ENCODE measurements at places on chromosomes 13 and 19.

DNA sequence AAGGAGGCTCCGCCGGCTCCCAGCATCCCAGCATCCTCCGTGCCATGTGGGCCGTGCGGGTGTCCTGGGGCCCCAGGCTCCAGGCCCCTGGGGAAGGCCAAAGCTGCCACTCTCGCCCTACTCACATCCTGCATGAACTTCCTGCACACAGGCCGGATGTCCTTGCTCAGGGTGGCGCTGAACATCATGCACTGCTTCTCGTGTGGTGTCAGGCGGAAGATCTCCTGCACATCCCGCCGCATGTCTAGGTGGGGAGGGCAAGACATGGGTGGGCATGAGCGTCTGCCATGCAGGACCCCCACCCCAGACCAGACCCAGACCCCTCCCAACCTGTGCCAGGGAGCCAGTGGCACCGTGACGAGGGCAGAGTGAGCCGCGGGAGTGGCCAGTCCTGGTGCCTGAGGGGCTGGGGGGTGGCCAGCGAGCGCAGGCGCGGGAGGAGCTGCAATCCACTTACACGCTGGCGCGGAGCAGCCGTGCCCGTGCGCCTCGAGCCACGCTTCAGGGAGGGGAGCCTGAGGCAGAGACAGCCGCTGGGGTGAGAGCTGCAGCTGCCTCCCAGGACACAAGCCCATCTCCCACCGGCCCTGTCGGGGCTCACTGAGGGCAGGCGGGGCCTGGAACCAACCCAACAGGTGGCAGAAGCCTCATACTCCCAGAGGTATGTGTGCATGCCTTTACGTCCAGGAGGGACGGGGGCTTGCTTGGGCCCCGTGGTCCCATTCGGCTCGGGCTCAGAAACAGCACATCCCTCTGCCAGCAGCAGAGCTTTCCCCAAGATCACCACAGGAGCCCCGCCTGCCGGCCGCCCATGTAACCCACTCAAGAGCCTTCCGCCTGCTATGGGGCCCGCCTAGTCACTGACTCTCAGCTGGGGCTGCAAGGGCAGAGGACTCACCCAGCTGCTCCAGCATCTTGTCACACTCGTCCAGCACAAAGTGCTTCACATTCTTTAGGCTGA, 8.8 kb downstream of the DDX39A start:
- DNase-seq: no peak

DNA sequence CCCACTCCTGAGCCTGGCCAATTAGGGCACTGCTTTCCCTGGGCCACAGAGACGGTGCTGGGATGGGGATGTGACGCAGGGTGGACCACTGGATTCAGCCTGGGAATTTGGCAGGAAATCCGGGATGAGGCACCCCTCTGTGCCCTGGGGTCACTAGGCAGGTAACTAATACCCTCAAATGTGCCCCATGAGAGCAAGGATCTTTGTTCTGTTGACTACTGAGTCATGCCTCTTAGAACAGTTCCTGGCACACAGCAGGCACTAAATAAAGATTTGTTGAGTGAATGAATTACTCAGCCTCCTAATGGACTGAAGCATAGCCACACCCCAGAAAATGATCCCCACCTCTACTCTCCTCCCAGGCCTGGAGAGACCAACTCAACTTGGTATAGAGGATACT, 15.9 kb downstream of the OPA3 start:
- DNase-seq: no peak

DNA sequence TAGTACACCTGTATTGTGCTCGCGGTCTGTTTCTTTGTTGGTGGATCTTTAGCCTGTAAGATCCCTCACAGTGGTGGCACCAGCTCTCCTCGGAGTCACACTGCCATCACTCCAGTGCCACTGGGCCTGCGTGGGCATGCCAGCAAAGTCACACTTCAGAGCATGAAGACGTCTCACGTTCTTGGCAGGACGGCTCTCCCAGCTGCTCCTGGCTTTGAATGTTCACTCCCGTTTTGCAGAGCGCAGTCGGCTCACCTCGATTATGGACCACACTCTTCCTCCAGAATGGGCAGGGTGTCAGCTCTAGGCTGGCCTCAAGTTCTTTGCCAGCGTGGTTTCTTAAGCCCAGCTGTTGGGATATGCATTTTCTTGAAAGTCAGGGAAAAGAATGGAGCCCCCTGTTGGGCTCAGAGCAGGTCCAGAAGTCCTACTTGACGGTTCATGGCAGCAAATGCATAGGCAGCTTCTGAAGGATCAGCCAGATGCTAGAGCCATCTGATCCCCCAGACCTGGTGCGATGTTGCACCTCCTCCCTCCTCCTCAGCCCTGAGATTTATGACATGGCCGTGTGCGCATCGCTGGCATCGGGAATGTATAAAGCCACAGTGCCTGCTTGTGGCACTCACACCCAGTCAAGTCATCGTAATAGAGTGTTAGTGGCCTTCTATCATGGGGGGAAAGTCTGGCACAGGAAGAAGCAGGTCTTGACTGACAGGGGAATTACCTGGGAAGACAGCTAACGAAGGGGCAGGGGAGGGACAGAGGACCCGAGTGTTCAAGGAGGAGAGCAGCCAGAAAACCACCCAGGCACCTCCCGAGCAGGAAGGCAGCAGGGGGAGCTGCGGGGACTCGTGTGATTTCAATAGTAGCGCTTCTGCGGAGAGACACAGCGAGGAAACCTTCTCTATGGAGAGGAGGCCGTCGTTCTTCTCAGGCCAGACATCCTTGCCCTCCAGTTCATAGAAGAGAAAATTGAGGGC, 40.2 kb upstream of the NPAS1 start:
- DNase-seq: no peak

DNA sequence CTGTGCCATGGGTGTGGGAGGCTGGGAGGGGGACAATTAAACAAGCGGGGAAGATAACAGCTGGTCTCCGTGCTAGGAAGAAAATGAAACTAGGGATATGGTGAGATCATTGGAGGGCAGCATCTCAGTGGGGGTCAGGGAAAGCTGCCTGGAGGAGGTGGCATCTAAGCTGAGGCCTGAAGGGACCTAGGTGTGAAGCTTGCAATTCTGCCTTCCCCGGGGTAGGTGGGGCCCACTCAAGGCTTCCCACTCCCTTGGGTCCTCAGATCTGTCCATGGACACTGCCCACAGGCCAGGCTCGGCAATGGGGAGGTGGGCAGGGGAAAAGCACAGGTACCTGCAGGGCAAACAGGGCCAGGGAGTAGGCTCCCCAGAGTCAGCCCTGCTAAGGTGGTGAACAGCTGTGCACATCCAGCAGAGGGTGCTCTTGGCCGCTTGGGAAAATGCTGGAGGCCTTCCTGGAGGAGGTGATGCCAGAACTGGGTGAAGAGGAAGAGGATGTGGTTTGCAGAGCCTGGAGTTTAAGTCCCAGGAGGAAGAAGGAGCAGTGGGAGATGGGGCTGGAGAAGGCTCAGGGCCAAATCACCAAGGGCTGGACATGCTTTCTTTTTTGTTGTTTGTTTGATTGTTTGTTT, 25.7 kb upstream of the CCNE1 start:
- no peak for DNase-seq

DNA sequence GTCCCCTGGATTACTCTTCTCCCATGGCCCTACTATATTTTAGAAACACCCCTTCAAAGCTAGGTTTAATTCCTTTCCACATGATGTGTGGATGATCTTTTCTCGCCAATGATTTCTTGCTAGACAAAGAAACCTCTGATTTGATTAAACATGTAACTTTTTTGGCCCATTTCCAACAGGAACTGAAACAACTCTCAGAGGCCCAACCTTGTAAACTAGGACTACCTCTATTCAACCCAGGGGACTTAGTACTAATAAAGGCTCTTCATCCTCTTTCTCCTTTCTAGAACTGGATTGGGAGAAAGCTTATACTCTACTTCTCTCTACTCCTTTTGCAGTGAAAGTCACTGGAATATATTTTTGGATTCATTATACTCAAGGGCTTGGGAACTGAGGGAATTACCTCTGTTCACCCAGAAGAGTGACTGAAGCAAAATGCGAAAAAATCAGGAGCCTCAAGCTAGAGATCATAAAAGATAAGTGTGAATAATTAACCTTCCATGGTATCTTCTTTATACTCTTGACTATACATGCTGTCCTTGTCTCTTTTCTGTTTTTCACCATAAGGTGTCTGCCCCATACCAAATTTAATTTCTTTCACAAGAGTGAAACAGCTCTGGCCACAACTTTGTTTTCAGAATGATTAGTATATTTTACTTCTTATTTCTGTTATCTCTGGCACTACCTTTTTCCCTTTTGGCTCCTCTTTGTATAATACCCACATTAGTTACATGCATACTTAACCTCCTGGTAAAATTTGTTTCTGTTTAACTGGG, 977.6 kb downstream of the SLITRK5 start:
- no peak for DNase-seq

- no peak for DNase-seq
Observed at GRCh38 chr19:31326329-31327028, 22.8 kb downstream of the TSHZ3 start.

DNA sequence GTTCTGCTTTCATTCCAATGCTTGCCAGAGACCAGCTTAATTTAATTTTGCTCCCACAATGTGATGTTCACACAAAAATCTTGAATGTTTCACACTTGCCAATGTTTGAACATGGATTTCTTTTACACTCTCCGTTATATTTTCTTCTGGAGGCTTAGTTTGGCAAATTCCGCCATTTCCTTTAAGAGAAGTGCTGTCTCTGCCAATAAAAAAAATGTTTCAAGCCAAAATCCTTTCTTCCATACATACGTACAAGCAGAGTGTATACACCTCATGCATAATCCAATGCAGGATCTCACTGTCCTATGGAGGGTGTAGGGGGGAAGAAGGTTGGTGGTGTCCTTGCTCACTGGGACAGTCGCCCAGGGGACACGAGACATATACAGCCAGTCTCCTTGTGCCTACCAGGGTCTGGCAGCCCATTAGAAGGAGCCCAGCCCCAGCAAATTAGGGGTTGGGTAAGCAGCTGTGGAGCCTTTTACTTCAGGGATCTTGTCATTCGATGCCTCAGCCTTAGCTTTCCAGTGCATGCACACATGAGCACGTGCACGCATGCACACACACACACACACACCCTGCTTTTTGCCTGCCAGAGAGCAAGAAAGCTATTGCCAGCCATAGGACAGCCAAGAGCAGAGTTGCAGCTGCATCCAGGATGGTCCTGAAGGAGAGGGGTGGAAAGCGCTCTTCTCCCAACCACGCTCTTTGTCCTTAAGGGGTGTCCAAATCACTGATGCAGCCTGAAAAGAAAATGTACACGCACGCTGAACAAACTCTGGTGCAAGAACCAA, 208.3 kb downstream of the FOXO1 start:
- DNase-seq: no peak

- no peak for DNase-seq
Observed at GRCh38 chr13:63774133-63774532, 2358.5 kb upstream of the PCDH20 start.

- DNase-seq: no peak
Observed at GRCh38 chr13:101425623-101426022, 9.3 kb upstream of the NALCN start.

DNA sequence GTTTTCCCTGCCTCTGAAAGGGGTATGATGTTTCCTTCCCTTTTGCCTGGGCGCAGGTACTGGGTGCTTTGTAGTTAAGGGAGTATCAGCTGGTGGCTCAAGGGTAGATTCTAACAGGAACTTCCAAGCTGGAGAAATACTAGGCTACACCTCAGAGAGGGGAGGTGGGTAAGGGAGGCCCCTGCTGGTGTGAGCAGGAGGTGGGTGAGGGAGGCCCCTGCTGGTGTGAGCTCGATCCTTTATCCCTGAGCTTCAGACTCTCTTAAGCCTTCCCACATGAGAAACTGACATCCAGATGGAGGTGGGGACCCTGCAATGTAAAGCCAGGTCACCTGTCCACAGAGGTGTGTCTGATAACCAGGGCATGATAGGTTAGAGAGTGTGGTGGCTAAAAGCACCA, 32.1 kb downstream of the CYP2B6 start:
- DNase-seq: no peak

DNA sequence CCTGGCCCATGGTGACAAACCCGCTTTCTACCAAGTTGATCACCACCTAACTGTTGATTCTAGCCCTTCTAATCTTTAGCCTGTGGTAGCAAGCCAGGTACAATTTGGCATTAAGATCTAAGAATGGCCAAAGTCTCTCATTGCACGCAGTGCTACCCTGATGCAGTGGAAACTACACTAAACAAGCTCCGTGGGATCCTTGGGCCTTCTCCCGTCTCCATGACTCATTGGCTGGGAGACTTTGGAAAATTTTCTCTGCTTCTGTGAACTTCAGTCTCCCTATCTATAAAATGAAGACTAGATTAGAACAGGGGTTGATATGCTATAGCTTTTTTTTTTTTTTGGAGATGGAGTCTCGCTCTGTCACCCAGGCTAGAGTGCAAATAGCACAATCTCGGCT, 223.0 kb downstream of the TSHZ3 start:
- no peak for DNase-seq

- DNase-seq: no peak
Observed at GRCh38 chr13:51783428-51784094, 20.4 kb downstream of the DHRS12 start.

DNA sequence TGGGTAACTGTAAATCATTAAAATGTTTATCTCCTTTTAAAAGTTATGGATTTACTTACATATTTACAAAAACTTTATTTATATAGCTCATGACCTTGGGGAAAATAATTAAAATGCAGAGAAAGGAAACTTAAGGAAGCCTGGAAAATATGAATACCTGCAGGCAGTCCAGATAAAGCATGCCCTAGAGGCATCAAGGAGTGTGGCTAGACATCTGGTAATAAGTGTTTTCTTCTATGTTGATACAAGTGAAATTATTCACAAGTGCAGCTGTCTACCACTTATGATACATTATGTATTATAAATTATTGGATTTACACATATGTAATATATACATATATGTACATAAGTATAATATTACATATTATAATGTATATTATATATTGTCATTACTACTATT, 207.9 kb downstream of the LMO7 start:
- no peak for DNase-seq

- no peak for DNase-seq
Observed at GRCh38 chr19:7500811-7501450, 12.1 kb upstream of the PEX11G start.

DNA sequence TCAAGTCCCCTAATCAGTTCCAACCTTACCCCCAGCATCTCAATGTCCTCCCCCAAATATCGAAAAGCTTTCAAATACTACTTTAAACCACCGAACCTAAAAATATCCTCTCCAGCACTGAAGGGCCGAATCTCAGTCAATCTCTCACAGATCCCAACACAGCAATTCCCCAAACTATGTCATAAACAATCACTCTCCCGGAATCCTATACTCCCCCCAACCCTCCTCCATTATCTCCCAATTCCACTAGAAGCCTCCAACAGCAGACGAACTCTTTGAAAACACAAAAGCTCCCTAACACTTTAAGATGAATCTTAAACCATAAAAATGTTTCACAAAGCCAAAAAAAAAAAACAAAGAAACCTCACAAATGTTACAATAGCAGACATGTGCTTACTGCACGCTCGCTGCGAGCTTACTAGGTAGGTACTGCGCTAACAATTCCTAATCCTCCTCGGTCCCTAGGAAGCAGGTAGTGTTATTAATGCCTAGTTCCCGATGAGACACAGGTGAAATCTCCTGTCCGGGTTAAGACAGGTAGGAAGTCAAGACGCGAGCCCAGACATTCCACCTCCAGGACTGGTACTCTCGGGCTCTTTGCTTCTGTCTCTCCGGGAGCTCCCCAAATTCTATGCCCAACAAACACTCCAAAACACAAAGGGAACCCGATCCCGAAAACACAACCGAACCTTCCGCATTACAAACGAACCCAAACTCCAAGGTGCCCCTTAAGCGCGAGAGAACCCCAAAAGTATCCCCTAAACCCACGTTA, 14.2 kb downstream of the FBXO46 start:
- no peak for DNase-seq
